ENCODE measurements at places on chromosomes 3 and 15.

- H3K4me1 ChIP-seq: no peaks in the 10 kb centered on the region
- no peak for DNase-seq
- no peaks in the 10 kb centered on the region for H3K27me3 ChIP-seq
These were observed 968.4 kb downstream of the ZPLD1 start for GRCh38 chr3:103403191-103403590.

GRCh38 chr15:91572110-91572509 is 281.4 kb upstream of the SLCO3A1 start:
- no peak for DNase-seq
- H3K4me1 ChIP-seq: no peaks in the 10 kb centered on the region
- no peak overlapping the region for H3K4me3 ChIP-seq
- no peak overlapping the region for H3K27ac ChIP-seq

GRCh38 chr3:105765308-105765639 is 103.5 kb downstream of the CBLB start:
- H3K4me3 ChIP-seq: no peak overlapping the region
- H3K4me1 ChIP-seq: peaks cover 14% of the 10 kb centered on the region
- peaks cover 52% of the 10 kb centered on the region for H3K36me3 ChIP-seq
- no peak overlapping the region for H3K27ac ChIP-seq
- no peaks in the 10 kb centered on the region for H3K27me3 ChIP-seq

DNA sequence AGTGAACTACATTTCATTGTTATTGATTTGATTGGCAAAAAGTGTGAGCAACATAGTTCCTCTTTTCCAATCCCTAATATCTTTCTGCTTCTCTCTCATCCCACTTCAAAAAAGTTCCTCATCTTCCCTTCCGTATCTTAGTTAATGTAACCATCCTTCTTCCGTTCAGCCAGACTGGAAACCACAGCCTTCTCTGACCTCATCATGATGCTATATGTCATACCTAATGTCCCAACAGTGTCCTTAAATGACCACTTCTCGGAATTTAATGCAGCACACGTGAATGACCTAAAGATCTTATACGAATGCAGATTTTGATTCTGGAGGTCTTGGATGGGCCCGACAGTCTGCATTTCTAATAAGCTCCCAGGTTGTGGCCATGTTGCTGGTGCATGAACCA is 320.3 kb upstream of the SATB1 start:
- H3K4me1 ChIP-seq: no peaks in the 10 kb centered on the region
- H3K36me3 ChIP-seq: no peaks in the 10 kb centered on the region
- H3K27me3 ChIP-seq: no peaks in the 10 kb centered on the region
- no peak overlapping the region for H3K4me3 ChIP-seq
- DNase-seq: no peak

Data from mesothelial cell of epicardium (in vitro differentiated cells).